ENCODE measurements at places on chromosomes 13 and 19. TPM values are rescaled to one million over a fixed set of nuclear protein-coding genes. Genes with fewer than 3 reads are reported as not detected.
A peak's percentile ranks its signal among the peaks of the same experiment; 100 is the strongest.

Gene KLK4
- not detected for total RNA-seq

Gene ZNF227
- total RNA-seq: 23.3 TPM

Gene IRGC
- total RNA-seq: not detected

Gene ZNF729
- not detected for total RNA-seq

Gene MYO1F
- 0.36 TPM for total RNA-seq

Gene ZNF723
- total RNA-seq: 0.12 TPM

Gene KLK15
- not detected for total RNA-seq

Gene CATSPERD
- total RNA-seq: not detected

Gene VAV1
- total RNA-seq: 0.12 TPM

- peak; percentile 62 for DNase-seq
Measured at GRCh38 chr19:41951686-41952172, 7.4 kb downstream of the RABAC1 start.

GRCh38 chr19:35120492-35120891 is 4.9 kb downstream of the FXYD3 start:
- peak; percentile 94 for DNase-seq

GRCh38 chr13:99334221-99334620 is 27.0 kb upstream of the GPR183 start:
- DNase-seq: no peak

- no peak for DNase-seq
Measured at GRCh38 chr13:96216543-96216942, 126.6 kb downstream of the HS6ST3 start.

GRCh38 chr13:38264363-38265131 is 85.1 kb upstream of the UFM1 start:
- no peak for DNase-seq

- DNase-seq: peak; percentile 87
Measured at GRCh38 chr19:2610637-2611482, 91.6 kb downstream of the GNG7 start.

DNA sequence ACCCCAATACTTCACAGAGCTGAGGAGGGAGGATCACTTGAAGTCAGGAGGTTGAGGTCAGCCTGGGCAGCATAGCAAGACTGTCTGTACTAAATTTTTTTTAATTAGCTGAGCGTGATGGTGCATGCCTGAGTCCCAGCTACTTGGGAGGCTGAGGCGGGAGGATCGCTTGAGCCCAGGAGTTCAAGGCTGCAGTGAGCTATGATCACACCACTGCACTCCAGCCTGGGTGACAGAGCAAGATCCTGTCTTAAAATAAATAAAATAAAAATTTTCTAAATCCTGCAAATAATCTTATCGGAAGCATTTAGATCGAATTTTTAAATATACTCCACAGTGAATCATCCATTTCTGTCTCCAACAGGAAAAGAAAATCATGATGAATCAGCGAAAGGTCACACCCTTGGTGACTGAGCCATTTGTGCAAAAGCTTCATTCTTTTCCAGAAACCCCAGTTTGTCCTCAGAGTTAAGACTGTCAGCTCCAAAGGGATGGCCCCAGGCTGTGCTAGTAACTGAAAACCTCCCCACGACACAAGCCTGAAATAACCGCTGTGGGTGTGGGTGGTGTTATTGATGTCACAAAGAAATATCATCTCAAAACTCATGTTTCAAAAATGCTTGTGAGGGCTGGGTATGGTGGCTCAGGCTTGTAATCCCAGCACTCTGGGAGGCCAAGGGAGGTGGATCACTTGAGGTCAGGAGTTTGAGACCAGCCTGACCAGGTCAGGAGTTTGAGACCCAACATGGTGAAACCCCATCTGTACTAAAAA is 167.6 kb downstream of the PTPRS start:
- DNase-seq: peak; percentile 99

DNA sequence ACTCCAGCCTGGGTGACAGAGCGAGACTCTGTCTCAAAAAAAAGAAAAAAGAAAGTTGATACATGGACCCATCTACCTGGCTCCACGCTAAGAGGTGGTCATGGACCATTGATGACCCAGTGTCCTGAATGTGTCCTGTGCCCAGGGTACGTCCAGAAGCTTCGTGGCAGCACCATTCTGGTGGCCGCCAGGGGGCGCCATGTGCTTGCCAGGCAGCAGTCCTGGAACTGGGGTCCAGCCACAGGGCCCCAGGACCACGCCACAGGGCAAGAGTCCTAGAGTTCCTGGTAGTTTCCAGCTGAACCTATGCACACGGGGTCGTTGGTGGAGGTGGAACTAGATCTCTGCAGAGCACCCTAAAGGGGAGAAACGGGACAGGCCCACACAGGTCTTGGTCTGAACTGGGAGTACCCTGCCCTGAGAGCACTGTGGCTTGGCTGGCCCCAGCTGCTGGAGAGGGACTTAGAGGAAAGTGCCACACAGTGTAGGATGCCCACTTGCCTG is 19.9 kb upstream of the FBXO27 start:
- DNase-seq: peak; percentile 52

- DNase-seq: no peak
Measured at GRCh38 chr13:20475927-20476691, 49.5 kb downstream of the CRYL1 start.

DNA sequence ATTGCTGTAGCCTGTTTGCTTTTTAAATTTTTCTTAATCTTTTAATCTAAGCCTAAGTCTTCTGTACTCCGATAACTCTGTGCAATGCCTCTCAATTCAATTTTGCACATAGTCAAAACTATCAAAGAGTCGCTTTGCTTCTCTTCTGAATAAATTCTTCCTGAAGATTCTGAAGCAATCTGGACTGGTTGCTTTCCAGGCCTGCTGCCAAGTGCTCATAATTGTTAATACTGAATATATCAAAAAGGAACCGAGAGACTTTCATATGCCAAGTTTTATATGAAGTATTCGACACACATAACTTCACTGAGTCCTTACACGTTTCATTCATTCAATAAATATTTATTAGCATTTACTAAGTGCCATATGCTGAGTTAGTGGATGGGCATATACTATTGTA is 91.3 kb downstream of the EDNRB start:
- DNase-seq: no peak

- DNase-seq: no peak
Measured at GRCh38 chr19:35552534-35553384, 7.3 kb downstream of the TMEM147 start.

GRCh38 chr13:98299966-98300350 is 122.9 kb upstream of the RNF113B start:
- no peak for DNase-seq

- no peak for DNase-seq
Measured at GRCh38 chr19:16018106-16018755, 58.1 kb upstream of the TPM4 start.

DNA sequence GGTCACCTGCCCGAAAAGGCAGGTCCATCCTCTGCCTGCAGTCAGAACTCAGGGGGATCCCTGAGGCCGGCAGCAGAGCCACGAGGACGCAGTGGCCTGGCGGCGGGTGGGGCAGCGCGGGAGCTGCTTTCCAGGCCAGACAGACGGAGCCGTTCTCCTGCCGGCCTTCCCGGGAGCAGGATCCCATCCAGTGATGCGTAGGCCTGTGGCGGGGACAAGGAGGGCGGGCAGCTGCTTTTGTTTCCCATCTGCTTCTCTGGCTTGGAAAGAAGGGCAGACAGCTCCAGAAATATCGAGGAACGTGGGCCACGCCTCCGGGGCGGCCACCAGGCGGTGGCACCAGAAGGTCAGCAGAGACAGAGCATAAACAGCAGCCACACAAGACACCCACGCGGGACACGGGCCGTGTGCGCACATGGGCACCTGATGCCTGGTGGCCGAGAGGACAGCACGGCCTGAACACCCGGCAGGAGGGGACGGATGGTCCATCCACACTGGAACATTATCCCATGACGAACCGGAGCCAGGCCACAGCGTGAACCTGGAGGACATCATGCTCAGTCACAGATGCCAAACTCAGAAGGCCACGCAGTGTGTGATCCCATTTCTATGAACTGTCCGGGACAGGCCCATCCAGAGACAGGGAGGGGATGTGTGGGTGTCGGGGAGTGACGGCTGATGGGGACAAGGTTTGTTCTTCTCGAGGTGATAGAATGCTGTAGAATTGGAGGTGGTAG is 13.9 kb upstream of the MKNK2 start:
- no peak for DNase-seq

DNA sequence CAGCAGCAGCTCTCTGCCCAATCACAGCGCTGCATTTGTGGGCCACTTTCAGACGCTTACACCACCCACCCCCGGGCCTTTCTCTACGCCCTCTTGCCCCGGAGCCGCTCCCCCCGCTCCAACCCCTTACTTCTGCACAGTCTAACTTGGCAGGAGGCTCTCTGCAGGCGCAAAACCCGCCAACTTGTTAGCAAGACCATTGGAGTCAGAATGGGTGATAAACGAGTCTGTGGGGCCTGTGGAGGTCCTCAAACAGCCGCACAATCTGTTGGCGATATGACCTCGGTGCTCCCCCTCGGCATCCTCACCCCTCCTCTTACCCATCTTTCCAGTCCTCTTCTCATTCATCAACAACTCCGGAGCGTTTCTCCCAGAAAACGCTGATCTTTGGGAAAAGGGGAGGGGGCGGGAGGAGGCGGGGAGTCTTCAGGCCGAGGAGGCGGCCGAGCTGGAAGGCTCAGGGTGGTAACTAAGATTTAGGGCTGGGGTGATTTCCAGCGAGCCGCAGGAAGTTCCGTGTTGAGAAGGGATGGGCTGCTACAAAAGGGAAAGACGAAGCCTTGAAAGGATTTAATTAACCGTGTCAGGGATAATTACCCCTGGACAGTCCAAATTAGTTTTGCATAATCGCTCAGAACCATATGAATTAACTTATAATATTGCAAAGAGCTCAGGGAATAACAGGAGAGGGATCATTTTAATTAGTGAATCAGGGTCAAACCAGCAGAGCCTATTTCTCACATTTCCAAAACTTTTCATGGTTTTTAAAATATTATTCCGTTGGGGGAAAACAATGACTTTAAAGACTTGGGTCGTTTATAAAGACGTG is 4.1 kb downstream of the SOX21 start:
- no peak for DNase-seq

GRCh38 chr19:1081301-1082164 is 13.6 kb downstream of the POLR2E start:
- DNase-seq: no peak

- no peak for DNase-seq
Measured at GRCh38 chr13:78753435-78753834, 94.5 kb upstream of the OBI1 start.

- no peak for DNase-seq
Measured at GRCh38 chr19:12833738-12834565, 427 bp downstream of the RTBDN start.

GRCh38 chr13:98300956-98301641 is 124.0 kb upstream of the RNF113B start:
- DNase-seq: peak; percentile 40

DNA sequence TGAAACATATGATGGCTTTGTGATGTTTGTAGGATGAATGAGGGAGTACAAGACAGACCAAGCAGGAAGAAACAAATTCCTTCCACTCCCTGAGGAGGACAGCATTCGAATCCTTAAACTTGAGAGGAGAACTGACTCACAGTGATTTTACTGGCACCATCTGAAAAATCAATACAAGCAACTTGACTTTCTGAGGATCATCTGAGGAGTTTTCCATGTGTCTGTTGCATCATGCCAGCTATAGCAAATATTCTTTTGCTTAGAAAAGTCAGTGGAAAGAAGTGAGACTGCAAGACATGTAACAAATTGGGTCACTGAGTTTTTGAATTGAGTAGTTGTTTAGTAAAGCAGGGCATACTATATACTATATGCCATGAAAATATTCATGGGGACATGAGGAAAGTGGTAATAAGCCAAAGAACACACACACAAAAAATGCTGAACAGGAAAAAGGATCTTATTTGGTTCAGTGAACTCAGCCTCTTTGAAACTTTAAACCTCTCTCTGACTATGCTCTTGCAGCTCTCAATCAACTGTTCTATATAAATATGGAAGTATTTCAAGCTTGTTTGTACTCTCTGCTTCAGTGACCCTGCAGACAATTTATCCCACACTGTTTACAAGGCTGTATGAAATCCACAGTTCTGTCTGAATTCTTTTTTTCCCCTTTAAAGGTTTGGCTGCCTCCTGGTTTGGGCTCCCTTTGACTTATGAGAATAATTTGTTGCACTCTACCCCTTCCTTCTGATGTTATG is 35.5 kb downstream of the SERTM1 start:
- no peak for DNase-seq

DNA sequence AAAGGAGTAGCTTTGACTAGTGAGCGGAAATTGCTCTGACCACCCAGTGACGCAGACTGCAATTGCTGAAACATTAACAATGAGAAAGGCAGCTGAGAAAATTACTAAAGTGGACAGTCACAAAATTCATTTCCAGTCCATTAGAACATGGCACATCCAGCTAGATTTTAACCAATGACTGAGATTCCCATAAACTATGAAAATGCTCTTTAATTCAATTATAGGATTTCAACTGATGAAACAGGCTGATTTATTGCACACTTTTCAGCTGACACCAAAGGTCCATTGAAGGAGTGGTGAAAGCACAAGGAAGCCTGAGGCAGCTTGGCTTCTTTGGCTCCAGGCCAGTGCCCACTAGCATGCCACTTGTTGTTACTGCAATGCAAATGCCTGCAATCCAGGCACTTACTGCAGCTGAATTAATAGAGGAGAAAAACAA is 933.4 kb downstream of the SLITRK6 start:
- peak; percentile 29 for DNase-seq

- DNase-seq: no peak
Measured at GRCh38 chr19:29366757-29367156, 153.8 kb upstream of the UQCRFS1 start.

- DNase-seq: no peak
Measured at GRCh38 chr19:8340341-8341096, 2.5 kb downstream of the KANK3 start.

- DNase-seq: no peak
Measured at GRCh38 chr13:95745752-95746151, 68.8 kb downstream of the DNAJC3 start.

GRCh38 chr19:35692010-35692409 is 12.3 kb upstream of the ZBTB32 start:
- no peak for DNase-seq

GRCh38 chr19:10669246-10669645 is 15.1 kb downstream of the ILF3 start:
- no peak for DNase-seq

DNA sequence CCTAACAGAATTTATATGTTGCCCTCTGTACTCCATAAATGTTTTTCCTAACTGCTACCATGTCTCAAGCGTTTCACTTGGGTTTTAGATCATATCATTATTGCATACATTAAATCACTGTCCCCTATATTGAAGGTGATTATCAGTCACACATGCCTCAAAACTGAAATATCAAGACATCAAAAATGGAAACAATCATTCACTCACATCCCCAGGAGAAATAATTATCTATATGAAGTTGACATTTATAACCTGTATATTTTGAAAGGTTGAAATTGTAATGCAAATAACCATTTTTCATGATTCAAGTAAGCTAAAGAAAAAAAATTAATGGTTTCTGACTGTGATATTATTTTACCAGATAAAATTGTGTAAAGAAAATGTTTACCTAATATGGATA is 1695.0 kb downstream of the SLITRK1 start:
- no peak for DNase-seq
